NCI-H1417 (cell line): ENCODE measurements at places on chromosomes 7 and 10.

DNA sequence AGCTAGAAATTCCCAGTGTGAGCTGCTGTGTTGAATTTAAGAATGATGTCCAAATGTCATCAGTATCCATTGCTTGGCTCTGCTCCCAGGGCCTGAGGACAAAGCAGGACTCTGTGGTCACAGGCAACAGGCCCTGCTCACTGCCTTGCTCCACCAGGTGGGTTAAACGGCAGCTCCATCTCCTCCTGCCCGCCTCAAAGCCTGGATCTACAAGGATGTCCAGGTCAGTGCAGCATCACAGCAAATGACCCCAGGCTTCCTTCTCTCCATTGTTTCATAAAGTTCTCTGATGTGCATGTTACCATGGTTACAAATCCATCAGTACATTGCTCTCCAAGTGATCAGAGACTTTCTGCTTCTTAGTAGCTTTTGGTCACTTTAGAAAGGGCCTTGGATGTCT, 322.0 kb upstream of the ZNF32 start:
- no peak for DNase-seq

- no peak for DNase-seq
Observed at GRCh38 chr7:159070431-159071148, 74.1 kb downstream of the VIPR2 start.

- no peak for DNase-seq
Observed at GRCh38 chr7:31059551-31059950, 7.4 kb downstream of the ADCYAP1R1 start.

DNA sequence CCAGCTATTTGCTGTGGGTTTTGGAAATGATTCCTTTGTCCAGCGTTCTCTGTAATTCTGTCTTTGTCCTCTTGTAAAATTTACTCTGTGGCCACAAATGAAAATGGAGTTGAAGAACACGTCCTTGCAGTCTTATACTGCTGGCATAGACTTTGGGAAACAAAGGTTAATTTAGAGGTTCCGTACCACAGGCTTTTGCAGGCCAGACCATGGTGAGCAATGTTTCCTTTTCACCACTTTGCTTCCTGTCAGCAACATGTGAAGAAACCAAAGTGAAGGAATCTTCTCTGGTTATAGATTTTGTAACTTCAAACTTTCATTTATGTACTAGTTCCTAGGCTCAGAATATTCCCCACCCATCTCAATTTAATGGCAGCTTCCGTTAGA, 488.5 kb downstream of the MDFIC start:
- no peak for DNase-seq

GRCh38 chr10:93226619-93227018, 152.9 kb downstream of the CYP26A1 start:
- DNase-seq: no peak

GRCh38 chr7:326809-327232, 36.9 kb downstream of the FOXL3 start:
- peak; percentile 48 for DNase-seq

GRCh38 chr10:121800831-121801230, 127.0 kb downstream of the ATE1 start:
- DNase-seq: no peak

GRCh38 chr7:156773966-156774365, 119.0 kb downstream of the LMBR1 start:
- no peak for DNase-seq

GRCh38 chr10:51770709-51771108, 71.3 kb upstream of the CSTF2T start:
- no peak for DNase-seq

GRCh38 chr10:49318028-49318427, 19.1 kb downstream of the C10orf71 start:
- DNase-seq: no peak

- DNase-seq: peak; percentile 86
Observed at GRCh38 chr7:13989126-13989948, at the start of gene ETV1. Gene ETV1, minus strand, starts transcription at chr7:13989666. Its CDS starts 614 bp downstream, at chr7:13989052.

DNA sequence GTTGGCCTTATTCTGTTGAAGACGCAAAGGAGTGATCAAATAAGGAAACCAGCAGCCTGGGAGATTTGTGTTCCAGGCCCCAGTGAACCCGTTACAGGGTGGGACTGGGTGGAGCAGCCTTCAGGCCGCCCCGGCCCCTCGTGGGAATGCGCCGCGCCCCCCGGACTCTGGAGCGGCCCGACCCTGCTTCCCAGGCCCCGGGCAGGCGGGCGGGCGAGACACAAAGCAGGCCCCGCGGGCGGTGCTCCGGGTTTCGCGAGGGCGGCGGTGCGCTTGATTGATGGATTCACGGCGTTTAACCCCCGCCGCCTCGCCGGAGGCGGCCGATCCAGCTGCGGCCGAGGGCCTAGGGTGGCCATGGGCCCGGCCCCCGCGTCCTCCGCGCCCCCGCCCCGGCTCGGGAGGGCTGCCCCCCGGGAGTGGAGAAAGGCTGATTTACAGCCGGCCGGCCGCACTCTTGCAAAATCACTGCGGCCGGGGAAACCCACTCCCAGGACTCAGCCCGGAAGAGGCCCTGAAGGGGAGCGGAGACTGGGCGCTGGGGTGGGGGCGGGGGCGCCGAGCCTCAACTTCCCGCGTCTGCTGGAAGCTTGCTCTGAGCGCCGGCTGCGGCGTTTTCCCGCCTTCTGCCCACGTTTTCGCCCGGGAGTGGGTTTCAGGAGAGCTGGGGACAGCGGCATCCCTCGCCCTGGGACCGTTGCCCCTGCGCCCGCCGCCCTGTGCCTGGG, 299.6 kb upstream of the NFE2L3 start:
- no peak for DNase-seq

DNA sequence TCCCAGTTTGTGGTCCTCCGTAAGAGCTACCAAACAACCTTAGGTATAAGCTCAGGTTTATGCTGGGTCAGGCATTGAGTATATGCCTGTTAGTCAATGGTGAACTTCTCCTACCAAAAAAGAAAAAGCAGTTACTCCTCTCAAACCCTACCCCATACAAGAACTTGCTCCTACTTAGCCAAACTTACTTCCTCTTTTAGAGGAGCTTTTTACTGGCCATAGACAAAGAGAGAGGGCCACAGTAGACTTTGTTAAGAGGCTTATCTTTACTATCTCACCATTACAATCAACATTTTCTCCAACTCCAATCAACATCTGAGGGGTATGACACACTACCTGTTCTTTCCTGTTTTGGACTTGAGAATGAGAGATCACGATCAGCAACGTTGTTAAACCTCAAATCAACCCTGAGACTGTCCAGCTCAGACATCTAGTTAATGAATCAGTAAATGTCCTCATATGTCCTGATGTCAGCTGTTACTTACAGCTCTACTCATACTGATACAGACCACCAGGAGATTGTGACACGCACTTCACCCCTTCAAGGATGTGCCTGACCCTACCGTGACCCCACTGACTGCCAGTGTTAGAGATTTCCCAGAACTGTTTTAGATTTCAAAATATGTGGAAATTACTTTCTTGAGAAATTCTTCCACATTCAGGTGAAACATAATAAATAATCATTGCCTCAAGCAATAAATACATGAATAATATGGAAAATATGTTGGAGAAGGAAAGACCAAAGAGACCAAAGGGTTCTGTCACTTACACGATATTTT, 18.4 kb upstream of the CCDC71L start:
- no peak for DNase-seq

- DNase-seq: no peak
Observed at GRCh38 chr7:157576415-157576814, 239.6 kb downstream of the DNAJB6 start.

- DNase-seq: peak; percentile 18
Observed at GRCh38 chr7:139973101-139974050, 89.4 kb downstream of the PARP12 start.

DNA sequence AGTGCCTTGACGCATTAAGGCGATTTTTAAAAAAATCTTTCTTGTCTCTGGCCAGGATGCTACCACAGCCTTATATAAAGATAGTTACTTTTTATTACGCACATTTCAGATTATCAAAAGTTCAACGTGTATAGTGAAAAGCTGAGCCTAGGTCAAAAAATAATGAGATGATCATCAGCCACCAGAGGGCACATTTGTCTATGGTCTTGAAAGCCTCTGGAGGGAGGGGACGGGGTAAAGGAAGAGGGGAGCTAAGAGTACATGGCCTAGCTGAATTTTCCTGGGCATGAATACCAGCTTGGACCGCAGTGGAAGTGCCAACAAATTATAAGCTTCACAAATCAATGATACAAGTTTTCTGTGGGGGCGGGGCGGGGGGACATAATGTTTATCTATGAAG, 285.9 kb upstream of the SMIM30 start:
- DNase-seq: peak; percentile 45

DNA sequence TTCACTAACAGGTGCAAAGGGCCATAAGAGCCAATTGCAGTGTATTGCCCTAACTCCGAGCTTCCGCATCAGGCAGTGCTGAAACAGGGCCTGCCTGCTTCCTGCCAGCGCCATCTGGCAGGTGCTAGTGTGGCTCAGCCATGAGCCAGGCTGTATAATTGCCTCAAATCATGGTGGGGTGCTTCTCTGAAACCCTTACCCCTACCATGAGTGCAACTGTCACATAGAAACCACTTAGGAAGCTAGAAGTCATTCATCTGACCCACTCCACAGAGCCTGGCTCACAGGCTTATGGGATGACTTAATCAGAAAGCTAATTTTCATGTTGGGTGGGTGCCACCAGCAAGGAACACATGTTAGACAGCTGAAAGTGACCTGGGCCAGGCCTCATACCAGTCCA, 133.3 kb upstream of the LAMB4 start:
- peak; percentile 59 for DNase-seq

- no peak for DNase-seq
Observed at GRCh38 chr10:52322323-52322722, 8.2 kb downstream of the DKK1 start.

GRCh38 chr10:123513870-123514269, 152.3 kb upstream of the GPR26 start:
- no peak for DNase-seq

DNA sequence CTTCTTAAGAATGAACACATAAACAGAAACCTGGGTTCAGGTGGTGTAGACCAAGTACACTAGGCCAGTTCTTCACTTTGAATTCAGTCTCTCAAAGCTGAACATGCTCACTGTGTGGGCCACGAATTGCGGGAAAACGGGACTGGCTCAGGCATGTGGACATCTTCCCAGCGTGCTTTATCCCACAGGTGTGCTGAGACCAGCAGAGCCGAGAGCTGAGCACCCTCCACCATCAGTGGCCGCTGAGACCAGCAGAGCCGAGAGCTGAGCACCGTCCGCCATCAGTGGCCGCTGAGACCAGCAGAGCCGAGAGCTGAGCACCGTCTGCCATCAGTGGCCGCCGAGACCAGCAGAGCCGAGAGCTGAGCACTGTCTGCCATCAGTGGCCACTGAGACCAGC, 265.4 kb downstream of the DNAJB6 start:
- no peak for DNase-seq

GRCh38 chr7:149021725-149022062, 6.6 kb downstream of the PDIA4 start:
- no peak for DNase-seq

GRCh38 chr10:104340641-104341040, 2.4 kb upstream of the ITPRIP start:
- DNase-seq: no peak

GRCh38 chr7:140298213-140298612, 100.1 kb downstream of the SLC37A3 start:
- DNase-seq: no peak

GRCh38 chr7:144063710-144064109, 5.9 kb upstream of the OR2A25 start:
- no peak for DNase-seq

GRCh38 chr7:79412915-79413314, 40.6 kb downstream of the MAGI2 start:
- no peak for DNase-seq

DNA sequence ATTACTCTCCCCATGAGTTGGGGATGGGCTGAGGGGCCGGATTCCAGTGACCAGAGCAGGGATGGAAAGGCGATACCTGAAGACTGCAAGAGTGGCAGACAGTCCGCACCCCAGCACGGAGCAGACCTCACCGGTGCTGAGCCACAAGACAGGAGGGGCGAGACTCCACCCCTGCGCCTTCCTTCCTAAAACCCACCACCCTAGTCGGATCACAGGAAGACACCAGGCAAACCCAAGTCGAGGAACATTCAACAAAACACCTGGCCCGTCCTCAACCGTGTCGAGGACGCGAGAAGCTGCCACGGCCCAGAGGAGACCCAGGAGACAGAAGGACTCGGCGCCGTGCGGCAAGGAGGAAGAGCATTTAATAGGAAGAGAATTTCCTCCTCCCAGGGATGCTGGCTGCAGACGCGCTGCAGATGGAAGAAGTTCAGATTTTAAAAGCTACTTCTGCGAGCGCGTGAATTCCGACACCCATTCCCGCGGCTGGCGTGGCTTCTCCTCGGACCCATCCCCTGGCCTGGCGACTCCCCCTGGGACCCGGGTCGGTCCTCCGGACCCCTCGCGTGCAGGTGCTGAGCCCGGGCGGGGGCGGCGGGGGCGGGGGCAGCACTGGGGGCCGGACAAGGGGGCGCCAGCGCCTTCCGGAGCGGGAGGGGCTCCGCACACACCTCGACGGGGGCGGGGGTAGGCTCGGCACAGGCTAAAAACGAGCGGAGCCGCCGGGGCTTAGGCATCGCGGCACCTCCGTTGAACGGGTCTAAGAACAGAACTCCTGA, 563 bp upstream of the UTF1 start:
- DNase-seq: no peak

DNA sequence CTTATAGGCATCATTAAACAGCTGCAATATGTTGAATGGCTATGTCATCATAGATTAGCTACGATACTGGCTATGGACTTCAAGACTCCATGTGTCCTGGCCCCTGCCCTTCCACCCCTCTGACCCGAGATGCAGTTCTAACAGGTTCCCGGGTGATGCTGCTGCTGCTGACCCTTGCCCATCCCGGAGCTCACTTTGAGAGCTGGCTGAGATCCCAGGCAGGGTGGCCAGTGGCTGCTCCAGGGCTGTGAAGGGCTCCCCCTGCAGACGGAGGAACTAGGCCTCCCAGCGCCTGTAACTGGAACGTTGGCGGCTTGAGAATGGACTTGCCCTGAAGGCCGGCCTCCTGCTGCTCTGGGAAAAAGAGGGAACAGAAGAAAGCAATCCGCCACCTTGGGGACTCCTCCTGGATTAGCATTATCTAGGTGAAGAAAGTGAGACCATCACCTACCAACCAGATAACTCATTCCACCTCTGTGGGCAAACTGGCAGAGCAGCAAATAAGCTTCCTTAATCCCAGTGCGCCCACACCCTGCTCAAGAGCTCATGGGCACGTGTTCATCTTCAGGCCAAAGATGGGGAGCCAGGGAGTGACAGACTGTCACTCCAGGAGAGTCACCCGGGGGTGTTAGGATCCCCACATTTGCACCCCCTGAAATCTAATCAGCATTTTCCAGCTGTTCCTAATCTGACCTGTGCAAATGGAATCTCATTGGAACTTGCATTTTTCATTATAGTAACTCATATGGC, 56.8 kb downstream of the PARP12 start:
- no peak for DNase-seq

GRCh38 chr7:140153666-140154161, 23.1 kb downstream of the KDM7A start:
- DNase-seq: no peak

DNA sequence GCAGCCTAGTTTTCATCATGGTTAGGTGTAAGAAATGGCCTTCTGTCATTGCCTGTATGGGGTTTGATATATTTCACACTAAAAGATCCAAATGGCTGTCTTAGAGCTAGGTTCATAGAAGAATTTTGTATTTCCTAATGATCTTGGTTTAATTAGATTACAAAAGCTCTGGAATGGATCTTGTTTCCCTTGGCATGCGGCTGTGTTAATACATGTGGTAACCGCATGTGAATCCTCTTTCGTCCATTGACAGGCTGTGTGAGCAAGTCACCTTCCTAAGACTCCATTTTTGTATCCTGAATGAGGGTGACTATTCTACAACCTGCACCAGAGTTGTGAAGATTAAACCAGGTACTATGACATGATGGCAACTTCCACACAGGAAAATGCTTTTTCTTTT, 12.4 kb upstream of the FZD1 start:
- DNase-seq: no peak

- no peak for DNase-seq
Observed at GRCh38 chr10:129388435-129388834, 78.6 kb upstream of the MGMT start.
